Activated T-helper 1 cell treated with anti-CD3 and anti-CD28 coated beads, Interleukin-2, amount 50 U/mL, for 16 hours (primary cell): ENCODE measurements at places on chromosomes 7 and 10.

GRCh38 chr10:61139592-61139953, 195.6 kb upstream of the RHOBTB1 start:
- DNase-seq, result no peak

GRCh38 chr7:155618708-155619633, 25.5 kb upstream of the RBM33 start:
- no peak for DNase-seq

DNA sequence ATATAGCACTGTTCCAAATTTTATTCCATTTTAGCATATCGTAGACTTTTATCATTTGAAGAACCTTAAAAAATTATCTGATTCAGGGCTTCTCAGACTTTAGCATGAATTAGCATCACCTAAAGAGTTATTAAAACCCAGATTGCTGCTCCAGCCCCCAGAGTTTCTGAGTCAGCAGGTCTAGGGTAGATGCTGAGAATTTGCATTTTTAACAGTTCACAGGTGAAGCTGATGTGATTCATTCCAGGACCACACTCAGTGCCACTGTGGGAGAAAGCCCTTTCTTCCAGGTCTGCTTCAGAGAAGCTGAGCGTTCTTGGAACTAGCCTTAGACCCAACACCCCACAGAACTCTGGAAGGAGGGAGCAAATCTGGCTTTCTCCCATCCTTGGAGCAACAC, 174.1 kb upstream of the YAE1 start:
- DNase-seq, result no peak

GRCh38 chr7:110131344-110131743, 959.6 kb upstream of the LRRN3 start:
- no peak for DNase-seq

DNA sequence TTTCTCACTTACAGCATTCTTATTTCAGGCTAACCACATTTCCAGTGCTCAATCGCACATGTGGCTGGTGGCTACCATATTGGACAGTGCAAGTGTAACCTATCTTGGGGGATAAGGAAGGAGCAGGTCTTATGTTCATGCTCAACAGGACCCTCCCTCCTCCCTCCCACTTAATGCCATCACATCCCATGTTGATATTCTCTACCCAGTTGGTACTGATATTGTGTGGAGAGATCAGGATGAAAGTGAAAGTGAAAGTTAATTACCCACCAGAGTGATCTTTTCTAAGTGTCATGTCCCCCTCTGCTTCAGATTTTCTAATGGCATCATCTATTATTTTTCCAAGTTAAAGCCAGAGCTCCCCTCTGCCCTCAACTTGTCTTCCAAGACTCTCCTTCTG, 91.6 kb downstream of the BMPER start:
- DNase-seq, result no peak

GRCh38 chr7:84393786-84394185, 199.2 kb upstream of the SEMA3A start:
- no peak for DNase-seq

- no peak for DNase-seq
These were observed 166.4 kb downstream of the SLIT1 start for GRCh38 chr10:97019213-97019844.

DNA sequence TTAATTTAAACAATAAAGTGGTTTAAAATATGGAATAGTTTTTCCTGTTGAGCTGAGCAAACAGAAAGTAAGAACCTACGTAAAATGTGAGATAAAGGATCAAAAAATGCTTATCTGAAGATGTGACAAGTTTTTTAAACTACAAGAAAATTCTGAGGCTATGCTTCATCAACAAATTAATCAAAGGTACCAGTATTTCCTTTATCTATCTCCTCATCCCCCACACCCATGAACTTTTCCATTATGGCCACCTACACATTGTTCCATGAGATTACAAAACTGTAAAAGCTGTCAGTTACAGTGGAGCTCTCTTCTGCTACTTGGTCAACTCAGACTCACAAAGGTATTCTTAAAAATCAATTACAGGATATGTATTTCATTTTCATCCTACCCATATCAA, 77.4 kb downstream of the ARHGAP12 start:
- no peak for DNase-seq

DNA sequence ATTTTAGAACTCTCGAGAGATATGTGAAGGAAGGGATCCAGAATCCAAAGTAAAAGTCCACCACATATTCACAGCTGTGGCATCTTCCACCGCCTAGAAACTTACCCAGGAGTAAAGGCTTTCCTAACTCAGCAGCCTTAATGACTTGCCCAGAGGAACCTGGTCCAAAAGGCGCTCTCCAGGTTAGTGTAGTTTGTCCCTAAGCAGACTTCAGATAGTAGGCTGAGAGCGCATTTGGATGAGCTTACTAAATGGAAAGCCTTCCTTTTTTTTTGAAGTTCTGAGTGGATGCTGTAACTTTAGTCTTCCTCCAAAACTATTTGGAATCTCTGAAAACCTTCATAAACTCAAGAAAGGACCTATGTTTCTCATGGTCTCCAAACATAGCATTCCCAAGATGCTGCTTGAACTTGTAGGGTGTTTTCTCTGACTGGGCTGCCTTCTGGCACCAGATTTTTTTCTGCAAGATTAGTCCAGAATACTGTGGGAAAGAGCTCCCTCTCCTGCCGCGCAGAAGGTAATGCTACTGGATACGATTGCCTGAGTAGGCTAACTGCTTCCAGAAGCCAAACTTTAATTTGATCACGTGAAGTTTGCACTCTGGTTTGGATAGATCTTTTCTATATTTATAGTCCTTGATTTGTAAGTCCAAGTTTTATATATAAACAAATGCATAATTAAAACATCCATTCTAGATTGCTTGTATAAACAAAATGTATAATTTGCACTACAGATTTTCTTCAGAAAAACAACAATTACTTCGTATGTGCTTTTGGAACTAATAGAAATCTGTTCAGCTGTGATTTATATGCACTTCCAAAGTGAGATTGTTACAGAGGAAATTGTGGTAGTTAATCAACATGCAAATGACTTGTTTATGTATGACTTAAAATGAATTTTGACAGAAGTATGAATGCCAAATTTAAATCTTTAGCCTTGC, 19.6 kb upstream of the GPR37 start:
- DNase-seq, result no peak

DNA sequence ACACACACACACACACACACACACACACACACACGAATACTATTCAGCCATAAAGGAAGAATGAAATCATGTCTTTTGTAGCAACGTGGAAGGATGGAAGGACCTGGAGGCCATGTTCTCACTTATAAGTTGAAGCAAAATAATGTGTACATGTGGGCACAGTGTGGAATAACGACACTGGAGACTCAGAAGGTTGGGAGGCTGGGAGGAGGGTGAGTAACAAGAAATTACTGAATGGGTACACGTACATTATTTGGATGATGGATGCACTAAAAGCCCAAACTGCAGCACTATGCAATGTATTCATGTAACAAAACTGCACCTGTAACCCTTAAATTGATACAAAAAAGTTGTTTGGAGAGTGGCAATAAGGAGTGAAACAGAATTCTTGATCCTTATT, 32.1 kb downstream of the KMT2C start:
- no peak for DNase-seq

- DNase-seq, result no peak
These were observed 23.1 kb upstream of the DRGX start for GRCh38 chr10:49419005-49419404.

- no peak for DNase-seq
These were observed 695 bp upstream of the CLDN4 start for GRCh38 chr7:73829921-73830680.

GRCh38 chr7:2802504-2803341, 41.4 kb downstream of the GNA12 start:
- no peak for DNase-seq

GRCh38 chr7:149379625-149380024, 81.2 kb downstream of the ZNF777 start:
- DNase-seq, result no peak

DNA sequence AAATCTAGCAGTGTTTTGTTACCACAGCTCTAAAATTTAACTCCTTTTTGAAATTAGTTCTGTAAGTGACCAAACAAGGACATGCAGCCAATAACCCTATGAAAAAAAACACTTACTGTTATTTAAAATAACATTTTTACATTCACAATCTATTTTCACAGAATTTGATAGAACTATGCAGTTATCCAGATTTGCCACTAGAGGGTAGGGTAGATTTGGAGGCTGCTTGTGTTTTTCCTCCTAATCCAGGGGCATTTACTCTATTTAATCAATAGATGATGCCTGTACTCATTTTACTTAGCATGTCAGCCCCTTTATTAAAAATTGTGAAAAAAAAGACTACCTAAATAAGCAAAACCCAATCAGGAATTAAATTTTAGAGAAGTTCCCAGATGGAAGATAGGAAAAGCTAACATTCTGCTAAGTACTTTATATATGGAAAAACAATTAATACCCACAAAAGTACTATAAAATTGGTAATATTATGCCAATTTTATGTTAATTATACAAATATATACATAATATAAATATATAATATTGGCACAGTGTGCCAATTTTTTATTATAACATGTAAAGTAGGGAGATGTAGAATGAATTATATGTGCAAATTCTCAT, 18.1 kb upstream of the LIPK start:
- no peak for DNase-seq

DNA sequence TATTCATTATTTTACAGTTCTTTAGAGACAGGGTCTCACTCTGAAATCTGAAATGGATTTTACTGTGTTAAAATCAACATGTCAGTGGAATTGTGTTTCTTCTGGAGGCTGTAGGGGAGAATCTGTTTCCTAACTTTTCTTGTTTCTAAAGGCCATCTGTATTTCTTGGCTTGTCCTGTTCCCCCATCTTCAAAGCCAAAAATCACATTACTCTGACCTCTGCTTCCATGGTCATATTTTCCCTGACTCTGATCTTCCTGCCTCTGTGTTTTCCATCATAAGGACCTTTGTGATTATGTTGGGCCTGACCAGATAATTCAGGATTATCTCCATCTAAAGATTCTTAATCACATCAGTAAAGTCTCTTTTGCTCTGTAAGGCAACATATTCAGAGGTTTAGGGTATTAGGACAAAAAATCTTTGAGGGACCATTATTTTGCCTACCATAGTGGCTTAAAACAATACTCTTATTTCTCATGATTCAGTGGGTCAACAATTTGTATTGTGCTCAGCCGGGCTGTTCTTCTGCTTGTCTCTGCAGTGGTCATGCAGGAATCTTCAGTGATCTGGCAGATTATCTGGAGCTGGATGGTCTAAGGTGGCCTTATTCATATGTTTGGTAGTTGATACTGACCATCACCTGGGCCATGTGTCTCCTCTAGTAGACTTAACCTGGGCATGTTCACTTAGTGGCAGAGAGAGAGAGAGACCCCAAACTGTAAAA, 5.7 kb downstream of the ANLN start:
- no peak for DNase-seq

GRCh38 chr7:77538281-77539212, 1.5 kb downstream of the PTPN12 start:
- no peak for DNase-seq

DNA sequence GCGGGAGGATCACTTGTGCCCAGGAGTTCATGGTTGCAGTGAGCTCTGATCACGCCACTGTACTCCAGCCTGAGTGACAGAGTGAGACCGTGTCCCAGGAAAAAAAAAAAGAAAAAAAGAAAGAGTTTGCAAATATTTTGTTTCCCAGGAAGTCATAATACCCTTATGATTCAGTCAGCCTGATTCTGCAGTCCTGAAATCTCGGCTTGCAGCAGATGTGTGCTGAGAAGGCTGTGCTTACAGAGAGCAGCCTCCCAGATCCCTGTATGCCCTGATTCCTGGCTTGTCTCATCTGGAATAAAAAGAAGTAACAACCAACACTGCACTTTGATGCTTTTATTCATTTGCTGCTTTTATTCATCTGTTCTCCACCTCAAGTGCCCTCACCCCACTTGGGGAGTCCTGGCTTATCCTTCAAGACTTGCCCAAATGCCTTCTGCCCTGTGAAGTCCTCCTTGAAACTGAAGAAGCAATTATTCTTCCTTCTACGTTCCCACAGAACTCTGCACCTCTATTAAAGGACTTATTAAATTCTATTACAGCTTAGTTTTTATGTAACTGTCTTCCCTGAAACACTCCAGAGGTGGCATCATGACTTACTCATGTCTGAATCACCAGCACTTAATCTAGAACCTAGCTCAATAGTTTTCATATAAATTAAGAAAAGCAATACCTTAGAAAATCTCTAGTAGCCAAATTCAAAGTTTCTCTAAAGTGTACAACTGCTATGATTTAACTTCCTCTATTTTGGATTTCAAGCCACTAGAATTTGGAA, 27.7 kb upstream of the BPGM start:
- no peak for DNase-seq

DNA sequence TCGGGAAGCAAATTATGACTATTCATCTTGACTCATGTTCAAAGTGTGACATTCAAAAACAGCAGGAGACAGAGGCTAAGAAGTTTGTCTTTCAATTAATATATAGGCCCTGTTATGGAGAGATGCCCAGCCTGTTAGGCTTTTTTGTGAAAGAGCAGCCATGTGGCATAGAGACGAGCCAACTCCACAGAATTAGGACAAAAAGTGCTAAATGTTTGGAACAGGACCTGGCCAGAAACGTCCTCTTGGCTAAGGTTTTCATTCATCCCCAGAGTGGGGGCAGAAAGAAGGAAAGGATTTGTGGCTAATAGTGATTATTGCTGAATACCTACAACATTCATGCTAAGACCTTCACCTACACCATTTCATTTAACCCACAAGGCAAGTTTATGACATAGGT, 324.7 kb upstream of the NPVF start:
- DNase-seq, result no peak

DNA sequence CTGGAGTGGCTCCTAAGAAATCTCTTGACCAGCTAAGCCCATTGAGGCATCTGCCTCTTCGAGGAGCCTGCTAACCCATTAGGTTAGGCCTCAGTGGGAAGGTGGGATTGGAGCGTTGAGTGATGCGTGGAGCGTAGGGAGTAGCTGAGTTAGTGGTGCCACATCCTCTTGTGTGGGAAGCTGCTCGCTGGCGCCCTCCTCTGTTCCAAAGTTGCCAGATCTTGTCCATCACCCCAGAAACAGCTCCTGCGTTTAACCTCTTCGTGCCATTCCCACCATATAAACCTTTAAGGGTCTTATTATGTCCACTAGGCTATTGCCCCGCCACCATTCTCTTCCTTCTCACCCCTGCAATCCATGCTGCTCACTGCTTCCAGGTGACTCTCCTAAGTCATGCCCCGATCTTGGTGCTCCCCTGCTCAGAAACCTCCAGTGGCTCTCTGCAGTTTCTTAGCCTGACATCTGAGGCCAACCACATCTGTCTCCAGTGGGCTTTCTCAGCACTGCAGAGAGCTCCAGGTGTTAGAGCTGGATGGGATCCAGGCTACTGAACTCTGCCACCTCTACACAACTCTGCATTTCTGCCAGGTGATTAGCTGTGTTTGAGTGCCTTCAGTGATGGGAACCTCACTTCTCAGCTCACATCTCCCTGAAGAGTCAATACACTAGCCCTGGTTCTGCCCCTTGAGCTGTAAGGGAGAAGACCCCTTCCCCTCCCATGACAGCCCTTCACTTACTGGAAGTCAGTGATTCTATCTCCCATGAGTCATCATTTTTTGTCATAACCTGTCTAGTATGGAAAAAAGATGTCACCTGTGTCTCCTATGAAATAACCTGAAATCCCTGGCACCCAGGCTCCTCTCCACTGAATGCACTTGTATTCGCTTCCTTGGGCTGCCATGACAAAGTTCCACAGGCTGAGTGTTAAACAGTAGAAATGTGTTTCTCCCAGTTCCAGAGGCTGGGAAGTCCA, 65.0 kb upstream of the FGFR2 start:
- no peak for DNase-seq
